ENCODE measurements at places on chromosomes 7 and 10.

GRCh38 chr10:118948786-118949185 is 80.7 kb upstream of the NANOS1 start:
- no peak for DNase-seq

GRCh38 chr10:31581741-31582323 is 262.8 kb downstream of the ZEB1 start:
- DNase-seq: no peak

- DNase-seq: no peak
These were observed 119.9 kb upstream of the DKK1 start for GRCh38 chr10:52194191-52194590.

GRCh38 chr7:73851410-73852338 is 9.3 kb upstream of the TMEM270 start:
- no peak for DNase-seq
